ENCODE measurements at places on chromosomes 4 and X.

DNA sequence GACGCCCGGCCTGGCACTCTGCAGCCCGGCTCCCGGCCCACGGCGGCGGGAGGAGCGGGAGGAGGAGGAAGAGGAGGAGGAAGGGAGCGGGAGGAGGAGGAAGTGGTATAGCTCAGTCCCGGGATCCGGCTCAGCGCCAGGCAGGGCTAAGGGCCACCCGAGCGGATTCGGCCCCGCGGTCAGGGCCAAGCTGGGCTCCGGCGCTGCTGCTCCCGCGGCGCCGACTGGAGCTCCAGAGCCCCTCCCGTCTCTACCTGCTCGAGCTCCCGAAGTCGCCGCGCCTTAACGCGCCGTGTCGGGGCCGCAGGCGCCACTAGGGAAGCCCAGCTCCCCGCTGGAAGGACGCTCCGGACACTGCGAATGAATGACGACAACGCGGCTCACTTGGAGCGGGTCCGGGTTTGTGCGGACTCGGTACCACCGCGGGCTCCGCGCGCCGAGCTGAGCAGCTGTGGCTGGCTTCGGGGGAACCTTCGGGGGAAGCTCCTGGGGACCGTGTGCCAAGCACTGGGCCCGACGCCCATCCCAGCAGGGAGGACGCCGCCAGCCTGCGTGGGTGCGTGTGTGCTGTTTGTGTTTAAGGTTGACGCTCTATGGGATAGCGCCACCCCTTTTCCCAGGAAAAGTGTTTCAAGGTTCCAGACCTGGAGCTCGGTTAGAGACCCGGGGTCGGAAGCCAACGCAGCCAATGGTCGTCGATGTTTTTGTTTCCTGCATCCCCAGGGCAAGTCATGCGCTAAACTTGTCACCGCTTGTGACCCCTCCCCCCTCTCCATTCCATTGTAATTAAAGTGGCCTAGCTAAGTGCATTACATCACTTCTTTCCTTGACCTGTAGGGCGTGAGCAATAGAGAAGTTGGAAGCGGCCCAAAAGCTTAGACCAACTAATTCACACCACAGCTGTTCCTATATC, at the start of gene TBC1D9:
Gene TBC1D9, minus strand, starts transcription at position 67 of the 913 bp plus-strand sequence. CDS start 340 bp downstream, outside the sequence.
- peak; percentile 74 for DNase-seq

DNA sequence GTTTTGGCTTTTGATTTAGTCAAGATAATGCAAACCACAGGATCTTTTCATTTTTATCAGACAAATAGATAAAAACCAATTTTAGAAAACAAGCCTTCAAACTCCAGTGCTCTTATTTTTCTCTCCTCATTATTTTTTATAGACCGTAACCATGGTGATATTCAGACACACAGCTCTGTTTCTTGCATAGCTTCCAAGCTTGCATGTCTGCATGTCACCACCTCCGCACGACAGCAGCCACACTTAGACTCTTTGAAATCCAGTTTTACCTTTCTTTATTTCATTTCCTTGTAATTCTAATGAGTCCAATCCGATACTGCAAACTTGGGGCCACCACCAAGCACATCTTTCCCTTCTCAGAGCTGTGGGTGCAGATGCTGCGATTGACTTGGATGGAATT, 94.3 kb upstream of the GPM6A start:
- no peak for DNase-seq

- no peak for DNase-seq
These were observed 71.5 kb downstream of the FRYL start for GRCh38 chr4:48708610-48709009.

GRCh38 chr4:1218634-1219565, 30.0 kb downstream of the CTBP1 start:
- peak; percentile 65 for DNase-seq

- DNase-seq: no peak
These were observed 4.9 kb downstream of the GSX2 start for GRCh38 chr4:54104907-54105306.

- peak; percentile 24 for DNase-seq
These were observed 849 bp downstream of the MID1 start for GRCh38 chrX:10619425-10620046.

Measured in hematopoietic multipotent progenitor cell treated with erythropoietin and hydrocortisone succinate and interleukin-3 and kit ligand, for 4 days (in vitro differentiated cells).